Fibroblast of skin of back (primary cell): ENCODE measurements at places on chromosomes 3 and 15.

DNA sequence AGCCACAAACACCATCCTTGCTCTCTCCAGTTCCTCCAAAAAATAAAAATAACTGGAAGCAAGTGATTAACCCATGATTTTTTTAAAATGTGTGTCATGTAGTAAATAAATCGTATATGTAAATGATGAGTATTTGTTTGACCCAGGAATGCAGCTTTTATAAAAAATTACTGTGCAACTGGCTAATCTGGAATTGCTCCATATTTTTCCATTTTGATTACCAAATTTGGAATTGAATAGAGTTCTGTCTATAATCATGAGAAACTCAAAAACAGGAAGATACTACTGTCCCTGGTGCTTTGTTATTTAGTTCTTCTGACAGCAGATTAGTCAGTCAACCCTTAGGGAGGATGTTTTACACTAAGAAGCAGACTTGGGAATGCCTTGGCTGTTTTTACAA lies 116.2 kb downstream of the CCNL1 start:
- peak; percentile 7 for DNase-seq

DNA sequence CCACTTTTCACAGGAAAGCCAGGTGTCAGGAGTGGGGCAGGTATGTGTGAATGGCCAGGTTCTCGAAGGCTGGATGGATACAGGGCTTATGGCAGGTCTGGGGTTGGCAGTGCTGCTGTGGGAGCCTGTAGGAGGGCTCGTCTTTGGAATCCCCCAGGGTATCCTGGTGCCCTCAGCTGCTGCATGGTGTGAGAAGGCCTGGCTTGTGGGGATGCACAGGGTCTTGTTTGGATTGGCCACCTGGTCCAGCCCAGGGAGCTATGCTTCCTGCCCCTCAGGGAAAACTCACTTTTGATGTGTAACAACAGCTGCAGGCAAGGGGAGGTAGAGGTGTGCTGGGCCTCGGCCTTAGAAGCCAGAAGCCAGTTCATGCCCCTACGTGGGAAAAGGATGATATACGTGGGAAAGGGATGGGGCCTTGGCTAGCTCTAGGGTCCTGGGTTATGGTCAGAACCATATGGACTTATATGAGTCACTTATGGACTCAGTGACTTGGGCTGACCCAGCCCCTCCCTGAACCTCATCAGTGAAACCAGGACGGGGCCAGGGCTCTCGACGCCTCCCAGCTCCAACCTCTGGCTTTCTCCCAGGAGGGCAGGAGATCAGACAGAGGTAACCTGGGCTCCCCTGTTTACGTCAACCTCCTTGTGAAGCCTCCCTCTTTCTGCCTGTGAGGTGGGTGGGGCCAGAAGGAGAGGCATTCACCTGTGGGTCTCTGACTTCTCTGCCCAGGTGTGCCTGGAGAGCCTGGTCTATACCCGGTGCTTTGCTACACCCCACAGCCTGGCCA lies 37.8 kb upstream of the CSPG4 start:
- DNase-seq: no peak

DNA sequence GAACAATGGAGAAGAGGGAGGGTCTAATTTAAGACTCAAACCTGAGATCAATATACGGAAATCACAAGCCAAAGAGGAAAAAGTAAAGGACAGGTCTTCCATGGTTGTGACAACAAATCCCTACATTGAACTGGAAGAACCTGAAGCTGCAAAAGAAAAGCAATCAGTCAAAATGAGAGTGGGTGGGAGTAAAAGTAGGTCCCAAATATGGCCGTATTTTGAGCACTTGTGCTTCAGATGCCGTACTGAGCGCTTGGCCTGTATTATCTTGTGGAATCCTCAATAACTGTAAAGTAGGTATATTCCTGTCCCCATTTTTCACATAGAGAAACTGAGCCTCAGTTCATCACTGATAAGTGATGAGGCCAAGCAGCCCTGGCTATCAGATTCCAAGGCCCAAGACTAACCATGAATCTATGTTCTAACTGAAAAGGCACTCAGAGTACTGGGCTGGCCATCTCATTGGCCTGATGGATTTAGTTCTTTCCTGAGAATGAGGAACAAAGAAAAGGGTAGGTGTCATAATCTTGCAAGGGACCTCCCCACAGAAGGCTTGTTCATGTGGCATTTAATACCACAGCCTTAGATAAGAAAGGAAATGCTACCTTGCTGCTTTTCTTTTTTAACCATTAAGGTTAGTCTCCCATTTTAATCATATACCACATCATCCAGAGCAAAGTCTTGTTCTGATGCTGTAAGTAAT lies 52.5 kb downstream of the LRRN1 start:
- no peak for DNase-seq

DNA sequence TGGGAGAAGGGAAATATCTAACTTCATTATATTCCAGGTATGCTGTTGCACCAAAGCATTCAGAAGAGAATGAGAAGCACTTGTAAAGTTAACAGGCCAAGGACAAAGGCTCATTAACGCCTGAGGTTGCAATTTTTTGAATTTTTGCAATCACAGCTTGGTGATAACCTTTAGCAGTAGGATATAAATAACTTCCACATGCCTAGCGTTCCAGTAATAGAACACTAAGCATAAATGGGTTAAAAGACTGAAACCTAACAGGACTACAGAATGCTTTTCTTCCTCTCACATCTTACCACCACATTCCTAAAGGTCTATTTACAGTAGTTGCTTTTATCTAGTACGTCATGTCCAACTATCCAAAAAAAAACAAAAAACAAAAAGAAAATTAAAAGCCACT lies 57.4 kb upstream of the IMPG2 start:
- peak; percentile 11 for DNase-seq

DNA sequence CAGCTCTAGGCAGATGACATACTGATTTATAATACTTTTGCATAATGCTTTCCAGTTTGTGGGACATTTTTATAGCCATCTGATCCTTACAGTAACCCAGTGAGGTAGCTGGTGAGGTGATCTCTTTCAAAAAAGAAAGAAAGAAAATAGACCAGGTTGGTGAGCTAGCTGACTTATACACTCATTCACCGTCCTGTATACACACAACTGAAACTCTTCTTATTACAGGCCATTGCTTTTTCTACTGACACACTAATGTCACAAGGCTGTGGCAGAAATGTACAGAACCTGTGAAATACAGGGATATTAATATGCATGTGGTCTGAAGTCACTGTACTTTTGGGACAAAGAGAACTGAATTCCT lies 150.2 kb upstream of the BHLHE40 start:
- no peak for DNase-seq

GRCh38 chr3:69532547-69533224 lies 146.8 kb upstream of the FRMD4B start:
- DNase-seq: no peak

DNA sequence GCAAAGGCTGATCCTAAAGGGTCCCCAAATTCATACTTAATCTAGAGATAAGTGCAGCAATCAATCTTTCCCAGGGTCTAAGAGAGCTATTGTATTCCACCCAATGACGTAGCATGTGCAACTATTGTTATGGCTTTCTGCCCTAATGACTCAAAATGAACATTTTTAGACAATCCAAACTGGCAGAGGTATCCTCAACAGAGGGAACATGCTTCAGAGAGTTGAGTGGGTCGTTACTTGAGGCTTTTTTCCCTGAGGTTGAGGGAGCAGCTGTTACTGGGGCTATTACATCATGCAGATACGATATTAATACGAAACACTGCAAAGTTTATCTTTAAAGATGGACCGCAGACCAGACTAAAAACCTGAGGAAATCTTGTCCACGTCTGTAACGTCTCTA lies 278.3 kb upstream of the WNT5A start:
- no peak for DNase-seq

DNA sequence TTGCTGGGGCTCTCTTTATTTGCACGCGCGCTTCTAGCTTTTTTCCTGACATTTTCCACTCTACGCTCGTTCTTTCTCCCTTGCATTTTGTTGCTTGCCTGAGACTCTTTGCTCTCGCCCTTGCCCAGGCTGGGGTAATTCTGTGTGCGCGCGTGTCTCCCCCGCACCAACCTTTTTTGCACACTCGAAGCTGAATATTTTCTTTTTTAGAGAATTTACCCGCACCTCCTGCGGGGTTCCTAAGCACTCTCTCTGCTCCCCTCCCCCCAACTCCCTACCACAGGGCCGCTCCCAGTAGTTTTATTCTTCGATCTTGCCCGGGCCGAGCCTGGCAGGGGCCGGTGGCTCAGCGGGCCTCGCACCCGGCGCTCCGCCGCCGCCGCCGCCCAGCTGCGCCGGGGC lies 732 bp downstream of the FAM43A start:
- no peak for DNase-seq
